Activated CD4-positive, alpha-beta T cell treated with anti-CD3 and anti-CD28 coated beads, Interleukin-2, amount 10 ng/mL, durations not matched to agents 24 days and 14 days (primary cell): ENCODE measurements at places on chromosomes 3 and 15.

DNA sequence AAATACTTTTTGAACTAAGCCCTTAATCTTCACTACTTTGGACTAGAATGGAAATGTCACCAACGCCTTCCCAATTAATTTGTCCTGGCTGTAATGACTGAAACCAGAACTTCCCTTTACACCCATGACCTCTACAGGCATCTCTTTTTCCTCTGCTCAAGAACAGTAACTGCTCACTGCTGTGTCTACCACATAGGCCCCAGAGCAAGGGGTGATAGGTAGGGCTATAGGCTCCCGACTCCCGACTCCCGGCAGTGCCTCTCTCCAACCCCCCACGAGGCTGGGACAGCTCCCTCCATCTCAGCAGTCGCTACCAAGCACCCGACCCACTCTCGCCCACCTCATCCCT is 384 bp upstream of the LEKR1 start:
- no peak for DNase-seq

DNA sequence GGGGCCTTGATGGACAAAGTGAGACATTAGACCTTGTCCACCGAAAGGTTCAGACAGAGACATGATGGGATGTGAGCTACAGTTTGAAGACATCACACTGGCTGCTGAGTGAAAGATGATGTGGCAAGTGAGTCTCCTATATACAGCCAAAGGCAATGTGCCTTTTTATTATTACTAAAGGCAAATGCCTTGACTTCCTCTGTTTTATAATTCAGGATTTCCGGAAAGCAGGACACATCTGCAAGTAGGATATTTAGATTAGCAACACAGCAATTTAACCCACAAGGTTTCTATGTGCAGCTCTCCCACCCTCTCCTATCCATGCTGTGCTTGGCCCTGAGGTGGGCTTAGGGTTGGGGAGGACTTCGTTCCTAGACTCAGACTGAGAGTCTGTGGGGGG is 20.7 kb downstream of the SPATA12 start:
- DNase-seq = no peak

GRCh38 chr3:76930712-76931111 is 109.2 kb upstream of the ROBO2 start:
- no peak for DNase-seq

DNA sequence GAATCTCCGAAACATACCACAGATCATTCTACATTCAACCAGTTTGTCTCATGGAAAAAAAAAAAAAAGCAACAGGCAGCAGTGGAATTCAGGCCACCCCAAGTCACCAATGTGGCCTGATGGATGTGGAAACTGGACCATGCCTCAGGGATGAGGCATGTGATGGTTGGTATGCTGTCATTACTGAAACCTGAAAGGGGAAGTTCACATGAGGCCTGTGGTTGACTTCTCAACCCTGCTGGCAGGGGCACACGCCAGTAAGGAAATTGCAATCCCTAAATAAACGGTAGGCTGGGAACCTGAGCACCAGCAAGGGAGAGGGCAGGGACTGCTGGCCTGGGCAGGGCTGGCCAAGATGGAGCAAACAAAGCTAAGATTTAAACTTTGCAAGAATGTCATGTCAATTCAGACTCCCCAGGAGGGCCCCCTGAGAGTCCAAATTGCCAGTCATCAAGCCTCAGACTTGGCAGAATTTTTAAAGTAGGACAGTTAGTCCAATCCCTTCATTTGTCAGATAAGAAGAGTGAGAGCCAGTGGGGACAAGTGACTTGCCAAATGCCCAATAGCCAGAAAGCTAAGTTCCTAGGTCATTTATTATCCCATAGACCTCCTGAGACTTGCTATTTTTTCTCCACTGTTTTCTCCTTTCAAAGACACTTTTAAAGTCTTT is 310.4 kb downstream of the ERC2 start:
- no peak for DNase-seq

- no peak for DNase-seq
Observed at GRCh38 chr3:102161384-102162006, 273.3 kb upstream of the ZPLD1 start.

- no peak for DNase-seq
Observed at GRCh38 chr3:163878396-163878795, 1199.9 kb downstream of the SI start.

DNA sequence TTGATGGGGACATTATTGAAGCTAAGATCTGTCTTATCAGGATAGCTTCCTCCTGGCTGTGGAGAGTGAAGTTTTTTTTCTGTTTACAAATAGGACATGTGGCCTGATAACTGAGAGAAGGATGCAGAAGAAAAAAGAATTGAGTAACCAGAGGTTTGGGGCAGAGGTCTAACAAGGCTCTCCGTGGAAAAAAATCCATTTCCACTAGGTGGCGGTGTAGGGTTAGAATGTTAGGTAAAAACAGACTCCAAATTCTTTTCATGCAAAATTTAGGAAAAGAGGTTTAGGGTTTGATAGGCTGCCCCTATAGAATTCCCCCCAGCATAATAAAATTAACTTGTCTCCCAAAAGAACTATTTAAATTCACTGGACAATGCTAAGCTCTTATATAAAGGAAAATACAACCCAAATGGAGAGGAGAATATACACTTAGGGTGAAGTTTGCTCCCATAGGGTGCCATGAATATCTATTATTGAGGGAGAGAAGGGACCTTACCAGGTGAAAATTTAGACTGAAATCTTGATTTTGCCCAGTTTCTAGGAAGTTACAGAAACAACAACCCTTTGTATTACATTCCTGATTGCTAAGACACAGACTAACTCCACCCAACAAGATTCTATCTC is 1560.4 kb downstream of the OTOL1 start:
- peak; percentile 73 for DNase-seq

DNA sequence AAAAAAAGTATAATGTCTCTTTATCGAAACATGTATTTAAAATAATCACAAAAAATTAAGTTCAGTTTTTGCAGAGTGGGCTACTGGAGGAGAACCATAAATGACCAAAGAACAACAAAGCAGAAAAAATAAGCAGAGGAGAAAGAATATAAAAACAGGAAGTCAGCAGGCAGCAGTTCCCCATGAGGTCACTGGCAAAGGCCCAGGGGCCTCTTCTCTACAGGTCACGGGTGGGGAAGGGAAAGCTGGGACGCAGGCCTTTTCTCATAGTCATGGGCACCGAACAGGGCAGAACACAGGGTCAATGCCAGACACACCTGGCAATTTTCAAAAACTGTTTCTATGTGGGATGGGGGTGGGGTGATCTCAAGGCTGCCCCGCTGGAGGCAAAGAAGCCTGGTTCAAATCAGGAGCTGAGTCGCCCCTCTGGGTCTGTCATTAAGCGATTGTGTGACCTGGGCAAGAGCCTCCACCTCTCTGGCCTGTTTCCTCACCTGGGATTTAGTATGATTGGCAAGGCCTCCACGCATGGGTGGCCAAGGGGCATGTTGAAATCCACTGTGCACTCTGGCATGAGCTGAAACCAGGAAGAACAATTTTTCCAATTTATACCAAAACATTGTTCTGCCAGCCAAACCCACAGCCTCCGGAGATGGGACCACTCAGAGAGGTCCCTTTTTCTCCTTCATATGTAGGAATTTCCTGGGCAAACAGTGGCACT is 43.8 kb upstream of the UACA start:
- DNase-seq = no peak

DNA sequence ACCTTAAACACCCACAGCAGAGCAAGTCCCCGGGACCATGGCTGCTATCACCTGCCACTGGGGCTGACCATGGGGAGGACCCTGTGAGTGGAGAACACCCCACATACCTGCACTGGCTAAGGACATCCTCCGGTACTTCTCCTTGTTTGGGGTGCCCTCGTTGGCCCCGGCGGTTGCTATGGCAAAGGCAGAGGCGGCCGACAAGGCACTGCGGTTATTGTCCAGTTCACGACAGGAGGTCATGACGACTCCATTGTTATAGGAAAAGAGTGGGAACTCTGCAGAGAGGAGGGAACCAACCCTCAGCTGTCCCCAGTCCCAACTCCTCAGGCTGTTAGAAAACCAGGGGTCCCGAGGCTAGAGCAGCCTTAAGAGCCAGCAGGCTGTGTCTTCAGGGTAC is 54.8 kb upstream of the CTSH start:
- DNase-seq = no peak

GRCh38 chr3:56133423-56133822 is 334.8 kb downstream of the ERC2 start:
- no peak for DNase-seq

DNA sequence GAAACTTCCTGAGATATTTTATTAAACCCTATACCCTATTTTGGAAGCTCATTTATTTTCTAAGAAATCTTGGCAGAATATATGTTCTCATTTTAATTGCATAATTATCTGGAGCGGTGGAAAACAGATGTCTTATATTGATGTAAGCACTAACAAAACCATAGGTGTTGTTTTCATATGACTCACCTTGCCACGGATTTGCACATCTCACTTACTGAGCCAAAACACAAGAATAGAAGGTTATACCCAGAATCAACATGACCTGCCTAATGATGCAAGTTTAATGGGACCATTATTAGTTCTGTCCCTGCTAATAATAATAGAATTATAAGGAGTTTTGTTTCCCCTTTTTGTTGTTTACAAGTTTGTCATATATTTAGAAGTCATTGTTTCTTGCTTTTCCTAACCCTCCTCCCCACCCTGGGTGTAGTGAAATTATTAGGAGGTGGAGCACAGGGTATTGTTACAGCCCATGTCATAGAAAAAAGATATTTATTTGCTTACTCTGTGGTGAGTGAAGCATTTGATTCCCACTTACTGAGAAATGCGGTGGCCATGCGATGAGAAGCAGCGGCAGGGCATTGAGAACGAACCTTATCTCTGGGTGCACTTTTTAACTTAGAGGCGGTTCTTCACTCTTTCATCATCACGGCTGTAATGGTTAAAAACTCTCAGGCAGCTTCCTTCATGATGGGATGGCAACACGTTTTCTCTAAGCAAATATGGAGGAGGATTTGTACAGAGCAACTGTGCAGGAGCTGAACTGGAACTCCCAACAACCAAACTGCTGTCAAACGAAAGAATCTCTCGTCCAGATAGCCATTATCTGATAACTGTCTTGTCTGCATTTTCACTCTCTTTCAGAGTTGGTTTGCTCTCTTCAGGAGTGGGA is 521 bp downstream of the IL5RA start:
- no peak for DNase-seq

DNA sequence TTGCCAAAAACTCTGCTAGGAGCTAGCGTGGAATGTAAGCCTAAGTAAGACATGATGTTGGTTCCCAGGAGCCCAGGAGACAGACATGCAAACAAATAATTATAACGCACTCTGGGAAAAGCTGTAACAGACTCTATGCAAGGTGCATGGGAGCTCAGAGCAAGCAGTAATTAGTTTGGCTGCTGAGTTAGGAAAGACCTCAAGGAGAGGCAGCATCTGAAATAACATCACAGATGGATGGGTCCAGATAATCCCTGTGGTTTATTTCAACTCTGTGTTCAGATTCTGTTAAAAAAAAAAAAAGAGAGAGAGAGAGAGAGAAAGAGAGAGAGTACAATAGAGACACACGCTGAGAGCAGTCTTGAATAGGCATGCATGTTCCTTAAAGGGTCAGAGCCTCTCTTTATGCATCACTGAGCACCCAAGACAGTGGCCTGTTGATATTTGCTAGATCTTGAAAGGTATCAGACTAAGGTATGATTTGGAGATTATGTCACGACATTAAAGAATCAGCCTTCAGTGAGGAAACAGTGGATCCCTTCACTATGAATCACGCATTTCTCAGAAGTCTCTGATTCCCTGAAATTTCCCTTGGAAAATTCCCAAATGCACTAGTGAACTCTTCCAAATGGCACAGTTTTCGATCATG is 124.4 kb upstream of the LIPC start:
- DNase-seq = no peak

DNA sequence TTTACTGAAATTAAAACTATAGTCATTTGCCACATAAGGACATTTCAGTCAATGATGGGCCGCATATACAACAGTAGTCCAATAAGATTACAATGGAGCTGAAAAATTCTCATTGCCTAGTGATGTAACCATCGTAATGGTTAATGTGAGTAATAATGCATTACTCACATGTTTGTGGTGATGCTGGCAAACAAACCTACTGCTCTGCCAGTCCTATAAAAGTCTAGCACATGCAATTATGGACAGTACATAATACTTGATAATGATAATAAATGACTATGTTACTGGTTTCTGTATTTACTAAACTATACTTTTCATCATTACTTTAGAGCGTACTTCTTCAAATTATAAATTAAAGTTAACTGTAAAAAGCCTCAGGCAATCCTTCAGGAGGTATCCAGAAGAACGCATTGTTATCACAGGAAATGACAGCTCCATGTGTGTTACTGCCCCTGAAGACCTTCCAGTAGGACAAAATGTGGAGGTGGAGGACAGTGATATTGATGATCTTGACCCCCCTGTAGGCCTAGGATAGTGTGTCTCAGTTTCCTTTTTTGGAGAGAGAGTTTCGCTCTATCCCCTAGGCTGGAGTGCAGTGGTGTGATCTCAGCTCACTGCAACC is 102.7 kb downstream of the ATP1B3 start:
- no peak for DNase-seq

DNA sequence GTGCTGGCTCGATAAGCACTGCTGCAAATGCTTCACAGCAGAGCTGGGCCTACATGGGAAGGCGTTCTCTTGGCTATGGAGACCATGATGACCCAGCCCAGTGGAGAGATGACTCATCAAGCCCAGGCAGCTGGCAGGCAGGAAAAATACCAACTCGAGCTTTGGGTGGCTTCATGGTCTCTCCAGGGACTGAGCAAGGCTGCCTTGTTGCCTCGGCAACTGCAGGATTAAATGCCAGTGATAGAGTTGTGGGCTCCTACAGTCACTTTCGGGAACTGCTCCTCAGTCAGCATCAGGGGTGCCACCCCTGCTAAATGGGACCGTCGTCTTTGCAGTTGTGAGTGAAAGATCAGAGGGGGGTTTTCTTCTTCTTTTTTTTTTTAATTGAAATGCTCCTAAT is 54.6 kb upstream of the MYZAP start:
- no peak for DNase-seq

GRCh38 chr15:26438718-26439117 is 334.1 kb downstream of the GABRB3 start:
- no peak for DNase-seq

GRCh38 chr3:171169443-171169842 is 142.9 kb upstream of the SLC2A2 start:
- DNase-seq = no peak

DNA sequence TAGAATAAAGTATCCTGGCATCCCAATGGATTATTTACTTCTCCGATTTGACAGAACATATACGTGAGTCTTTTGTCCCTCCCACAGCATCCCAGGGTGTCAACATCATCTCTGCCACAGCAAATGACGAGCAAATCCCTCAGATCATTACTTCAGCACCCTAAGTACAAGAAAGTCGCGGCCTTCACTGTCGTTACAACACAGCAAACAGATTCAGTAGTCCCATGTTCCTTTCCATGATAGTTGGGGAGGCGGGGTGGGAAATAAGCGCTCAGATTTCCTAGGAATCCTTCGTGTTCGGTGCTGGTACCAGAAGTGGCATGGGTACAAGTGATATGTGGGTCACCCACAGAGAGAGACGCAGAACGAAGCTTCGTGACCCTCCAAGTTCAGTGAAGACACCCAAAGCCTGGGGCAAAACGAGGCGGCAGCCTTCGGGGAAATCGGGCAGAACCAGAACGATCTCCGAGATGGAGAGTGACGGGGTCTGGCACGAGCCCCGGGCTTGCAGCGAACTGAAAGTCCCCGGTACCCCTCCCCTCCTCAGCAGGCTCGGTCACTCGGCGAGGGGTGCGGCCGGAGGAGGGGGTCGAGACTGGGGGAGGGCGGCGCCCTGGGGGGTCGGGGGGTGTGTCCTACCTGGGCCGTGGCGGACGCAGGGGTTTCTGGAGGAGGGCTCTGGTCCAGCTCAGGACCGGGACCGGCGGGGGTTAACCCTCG is 619 bp downstream of the TTBK2 start:
- peak; percentile 79 for DNase-seq
